Activated T-helper 2 cell treated with anti-CD3 and anti-CD28 coated beads, Interferon-gamma antibody, Interleukin-2, Interleukin-4, amounts not matched to agents 10 μg/mL and 5 μg/mL and 100 μg/mL, durations not matched to agents 14 hours and 24 hours and 36 hours (primary cell): ENCODE measurements at places on chromosomes 13 and 19.

GRCh38 chr13:113802761-113803160 is 43.7 kb downstream of the TMEM255B start:
- DNase-seq, result no peak

DNA sequence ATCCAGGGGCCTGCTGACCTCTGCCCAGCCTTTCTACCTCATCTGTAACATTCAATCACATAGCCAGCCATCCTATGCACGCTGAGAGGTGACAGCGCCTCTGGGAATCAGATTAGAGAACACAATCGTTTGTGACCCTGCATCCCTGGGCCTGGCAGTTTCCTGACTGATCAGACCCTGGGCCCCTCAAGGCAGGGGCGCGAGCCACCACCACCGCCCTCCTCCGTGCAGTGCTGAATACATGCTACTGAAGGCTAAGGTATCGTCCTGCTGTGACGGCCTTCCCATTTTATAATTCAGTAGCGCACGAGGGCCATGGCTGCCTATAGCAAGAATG is 1.3 kb downstream of the TMTC4 start:
- DNase-seq, result no peak

DNA sequence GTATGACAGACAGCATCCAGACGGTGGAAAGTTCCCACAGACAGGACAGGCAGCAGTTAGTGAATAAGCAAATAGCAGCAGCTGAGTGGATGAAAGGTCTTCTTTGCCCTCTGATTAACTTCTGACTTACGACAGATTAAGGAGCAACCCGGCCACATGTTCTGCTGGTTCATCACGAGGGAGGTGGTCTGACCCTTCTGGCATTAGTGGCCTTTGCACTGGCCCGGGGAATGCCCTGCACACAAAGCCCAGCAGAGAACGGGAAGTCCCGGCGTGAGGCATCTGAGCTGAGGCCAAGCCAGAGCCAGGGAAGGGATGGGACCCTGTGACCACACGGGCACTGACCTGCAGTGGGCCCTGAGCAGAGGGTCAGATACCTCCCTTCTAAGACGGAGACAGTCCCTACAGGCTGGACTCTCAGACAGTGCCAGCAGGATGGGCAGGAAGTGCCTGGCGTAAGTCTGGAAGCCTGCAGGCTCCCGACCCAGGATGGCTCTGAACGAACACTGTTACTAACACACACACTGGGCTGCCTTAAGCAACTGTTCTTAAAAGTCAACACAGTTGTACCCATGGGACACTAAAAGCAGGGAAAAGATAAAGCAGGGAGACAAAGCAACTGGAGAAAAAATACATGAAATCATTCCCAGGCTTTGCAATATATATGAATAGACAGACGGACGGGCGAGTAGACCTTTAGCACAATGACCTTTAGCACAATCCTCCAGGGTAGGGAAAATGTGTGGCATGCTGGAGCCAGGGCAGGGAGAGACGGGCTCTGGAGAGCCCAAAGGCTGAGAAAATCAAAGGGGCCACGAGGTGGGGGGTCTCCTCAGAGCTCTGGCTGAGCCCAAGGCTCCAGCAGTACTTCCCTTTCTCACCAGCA is 6.3 kb downstream of the C19orf12 start:
- no peak for DNase-seq

DNA sequence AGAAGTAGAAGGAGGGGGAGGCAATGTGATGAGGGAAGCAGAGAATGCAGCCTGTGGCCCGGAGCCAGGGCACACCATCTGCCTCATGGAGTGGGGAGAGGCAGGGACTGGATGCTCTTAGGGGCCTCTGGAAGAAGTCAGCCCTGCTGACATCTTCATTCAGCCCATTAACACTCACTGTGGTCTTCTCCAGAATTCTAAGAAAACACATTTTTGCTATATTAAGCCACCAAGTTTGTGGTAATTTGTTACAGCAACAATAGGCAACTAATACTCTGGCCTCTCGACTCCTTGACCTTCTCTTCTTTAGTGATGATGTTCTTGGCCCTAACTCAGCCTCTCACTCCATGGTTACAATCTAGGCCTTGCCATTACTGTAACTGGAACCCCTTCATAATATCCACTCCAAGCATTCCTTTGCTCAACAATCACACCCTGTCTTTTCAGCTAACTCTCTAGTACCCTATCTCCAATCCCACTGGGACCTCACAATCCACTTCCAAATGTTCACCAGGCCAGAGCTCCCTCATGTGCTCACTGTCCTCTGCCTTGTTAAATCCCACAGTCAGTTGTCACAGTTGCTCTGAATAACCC is 98.5 kb downstream of the MIPEP start:
- DNase-seq, result no peak

DNA sequence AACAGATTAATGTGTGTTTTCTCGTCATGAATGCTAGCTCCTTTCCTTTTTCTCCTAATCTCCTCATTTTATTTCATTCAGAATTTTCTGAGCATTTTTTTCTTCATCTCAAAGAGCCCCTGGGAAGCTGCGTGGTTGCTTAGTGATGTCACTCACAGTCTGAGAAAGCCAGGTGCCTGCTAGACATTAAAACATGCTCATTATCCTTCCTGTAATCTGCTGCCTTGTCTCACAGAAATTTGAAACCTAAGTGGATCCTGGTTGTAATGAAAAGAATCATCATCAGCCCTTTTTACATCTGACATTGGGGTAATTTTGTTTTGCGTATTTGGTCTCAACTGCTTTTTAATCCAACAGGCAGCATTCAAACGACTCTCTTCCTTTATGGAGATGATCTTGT is 108.2 kb upstream of the RNF113B start:
- DNase-seq, result no peak

GRCh38 chr13:76991432-76991795 is 467 bp upstream of the CLN5 start:
- DNase-seq, result peak; percentile 56

GRCh38 chr19:42378225-42379215 is 11.6 kb downstream of the CNFN start:
- no peak for DNase-seq

DNA sequence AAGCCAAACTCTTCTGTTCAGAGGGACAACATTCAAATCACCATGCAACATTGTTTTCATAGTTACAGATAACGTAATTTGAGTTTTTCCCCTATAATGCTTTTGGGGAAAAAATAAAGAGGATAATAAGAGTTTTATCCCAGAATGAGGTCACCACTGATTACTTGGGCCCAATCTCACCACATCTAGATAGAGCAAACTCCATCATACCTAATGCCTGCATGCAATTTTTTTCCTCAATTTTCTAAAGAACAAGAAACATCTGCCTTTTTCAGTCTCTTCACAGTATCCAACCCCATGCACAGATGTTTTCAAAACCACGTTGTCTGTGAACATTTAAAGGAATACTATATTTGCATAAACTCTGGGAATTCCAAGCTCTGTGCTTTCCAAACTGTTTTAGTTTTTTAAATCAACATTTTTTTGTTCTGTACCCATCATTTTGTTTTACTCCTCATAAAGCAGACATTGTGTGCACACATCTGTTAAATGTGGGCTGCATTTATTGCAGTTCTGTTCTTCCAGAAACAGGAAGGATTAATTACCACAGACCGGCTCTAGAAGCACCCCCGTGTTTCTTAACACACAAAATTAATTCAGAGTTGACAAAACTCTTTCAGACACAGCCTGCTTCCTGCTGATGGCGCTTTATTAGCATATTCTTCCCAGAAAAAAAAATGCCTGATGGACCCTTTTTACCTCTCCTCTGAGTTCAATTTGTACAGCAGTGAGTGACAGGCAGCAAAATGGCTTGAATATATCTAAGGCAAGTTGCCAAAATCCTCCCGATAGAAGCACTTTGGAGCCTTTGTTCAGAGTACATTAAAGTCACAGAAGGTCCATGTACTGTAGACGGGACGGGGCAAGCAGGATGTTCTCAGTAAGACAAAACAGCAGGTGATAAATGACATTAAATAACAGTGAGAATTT is 1171.9 kb downstream of the EFNB2 start:
- DNase-seq, result no peak

DNA sequence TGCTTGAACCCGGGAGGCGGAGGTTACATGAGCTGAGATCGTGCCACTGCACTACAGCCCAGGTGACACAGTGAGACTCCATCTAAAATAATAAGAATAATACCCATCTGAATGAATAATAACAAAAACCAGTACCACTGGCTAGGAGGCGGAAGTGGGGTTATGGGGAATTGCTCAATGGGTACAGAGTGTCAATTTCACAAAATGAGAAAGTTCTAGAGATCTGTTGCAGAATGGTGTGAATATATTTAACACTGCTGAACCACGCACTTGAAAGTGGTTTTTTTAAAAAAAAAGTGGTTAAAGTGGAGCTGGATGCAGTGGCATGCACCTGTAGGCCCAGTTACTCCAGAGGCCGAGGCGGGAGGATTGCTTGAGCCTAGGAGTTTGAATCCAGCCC is 18.5 kb downstream of the KLF2 start:
- no peak for DNase-seq

DNA sequence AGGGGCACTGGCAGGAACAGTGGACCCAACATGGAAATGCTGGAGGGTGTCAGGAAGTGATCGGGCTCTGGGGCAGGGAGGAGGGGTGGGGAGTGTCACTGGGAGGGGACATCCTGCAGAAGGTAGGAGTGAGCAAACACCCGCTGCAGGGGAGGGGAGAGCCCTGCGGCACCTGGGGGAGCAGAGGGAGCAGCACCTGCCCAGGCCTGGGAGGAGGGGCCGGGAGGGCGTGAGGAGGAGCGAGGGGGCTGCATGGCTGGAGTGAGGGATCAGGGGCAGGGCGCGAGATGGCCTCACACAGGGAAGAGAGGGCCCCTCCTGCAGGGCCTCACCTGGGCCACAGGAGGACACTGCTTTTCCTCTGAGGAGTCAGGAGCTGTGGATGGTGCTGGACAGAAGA is 4.1 kb downstream of the KLK2 start:
- DNase-seq, result no peak

DNA sequence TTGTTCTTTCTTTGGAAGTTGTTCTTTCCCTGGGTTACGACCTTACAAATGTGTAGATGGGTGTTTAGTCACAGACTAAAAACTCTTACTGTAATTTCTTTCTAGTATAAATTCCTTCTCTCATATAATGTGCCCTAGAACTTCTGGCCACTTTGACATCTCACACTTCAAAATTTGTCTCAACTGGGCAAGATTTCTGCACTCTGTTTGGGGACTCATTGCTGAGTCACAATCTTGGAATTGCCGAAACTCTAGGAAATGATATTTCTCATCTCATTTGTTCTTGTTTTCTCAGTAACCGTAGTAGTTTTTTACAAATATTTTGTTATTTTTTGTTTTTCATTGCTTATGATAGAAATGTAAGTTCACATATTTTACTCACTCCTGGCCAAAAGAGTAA is 2523.2 kb upstream of the PCDH20 start:
- DNase-seq, result no peak

- DNase-seq, result no peak
Observed at GRCh38 chr13:48078251-48078656, 16.6 kb downstream of the MED4 start.

DNA sequence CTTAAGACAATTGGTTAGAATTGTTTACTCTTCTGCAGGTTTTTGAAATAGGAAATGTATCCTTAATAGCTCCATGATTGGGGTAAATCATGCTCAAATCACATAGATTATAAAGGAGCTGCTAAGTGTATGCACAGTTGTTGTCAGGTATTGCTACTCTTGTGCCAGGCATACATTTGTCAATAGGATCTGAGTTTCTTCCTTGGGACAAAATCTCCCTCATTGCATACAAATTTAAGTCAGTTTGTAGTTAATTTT is 109.3 kb upstream of the MLNR start:
- DNase-seq, result no peak

- no peak for DNase-seq
Observed at GRCh38 chr13:51998723-51999509, 12.3 kb downstream of the ATP7B start.

DNA sequence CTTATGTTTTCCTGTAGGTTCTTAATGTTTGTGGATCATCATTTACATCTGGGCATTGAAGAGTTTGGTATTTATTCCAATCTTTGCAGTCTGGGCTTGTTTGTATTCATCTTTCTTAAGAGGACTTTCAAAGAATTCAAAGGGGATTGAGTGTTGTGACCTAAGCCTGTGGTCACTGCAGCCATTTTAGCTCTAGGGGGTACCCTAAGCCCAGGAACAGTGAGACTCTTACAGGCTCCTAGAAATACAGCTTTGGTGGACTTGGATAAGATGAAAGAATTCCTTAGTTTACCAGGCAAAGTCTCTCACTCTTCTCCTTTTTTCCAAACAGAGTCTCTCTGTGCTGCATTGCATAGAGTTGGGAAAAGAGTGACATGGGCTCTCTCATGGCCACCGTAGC is 2539.0 kb upstream of the PCDH20 start:
- no peak for DNase-seq

DNA sequence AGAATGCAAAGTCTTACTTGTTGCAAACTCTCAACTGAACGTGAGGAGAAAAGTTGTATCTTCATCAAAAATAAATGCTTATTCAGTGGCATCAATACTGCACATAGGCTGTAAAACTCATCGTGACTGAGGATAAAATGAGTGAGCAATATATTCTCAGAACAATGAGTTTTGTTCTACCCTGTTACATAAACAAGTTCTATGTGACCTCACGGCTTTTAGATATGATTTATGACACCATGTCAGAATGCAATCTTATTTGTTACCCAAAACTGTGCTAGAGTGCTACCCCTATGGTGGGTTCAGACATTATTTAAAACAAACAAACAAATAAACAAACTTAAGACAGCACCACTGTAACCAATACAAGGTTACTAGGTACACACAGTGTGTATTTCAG is 55.4 kb downstream of the FOXO1 start:
- DNase-seq, result no peak

GRCh38 chr19:9078651-9079050 is 8.2 kb upstream of the OR1M1 start:
- no peak for DNase-seq

DNA sequence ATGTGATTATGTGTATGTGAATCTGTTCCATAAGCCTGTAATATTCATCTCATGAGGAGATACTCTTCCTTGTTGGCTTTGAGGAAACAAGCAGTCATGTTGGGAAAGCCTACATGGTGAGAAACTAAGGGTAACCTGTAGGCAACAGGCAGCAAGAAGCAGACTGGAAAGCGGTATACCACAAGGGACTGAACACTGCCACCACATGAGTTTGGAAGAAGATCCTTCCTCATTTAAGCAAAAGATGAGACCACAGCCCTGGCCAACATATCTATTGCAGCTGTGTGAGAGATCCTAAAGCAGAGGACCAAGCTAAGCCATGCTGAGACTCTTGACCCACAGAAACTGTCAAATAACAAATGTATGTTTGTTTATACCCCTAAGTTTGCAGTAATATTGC is 134.8 kb downstream of the B3GLCT start:
- DNase-seq, result no peak

DNA sequence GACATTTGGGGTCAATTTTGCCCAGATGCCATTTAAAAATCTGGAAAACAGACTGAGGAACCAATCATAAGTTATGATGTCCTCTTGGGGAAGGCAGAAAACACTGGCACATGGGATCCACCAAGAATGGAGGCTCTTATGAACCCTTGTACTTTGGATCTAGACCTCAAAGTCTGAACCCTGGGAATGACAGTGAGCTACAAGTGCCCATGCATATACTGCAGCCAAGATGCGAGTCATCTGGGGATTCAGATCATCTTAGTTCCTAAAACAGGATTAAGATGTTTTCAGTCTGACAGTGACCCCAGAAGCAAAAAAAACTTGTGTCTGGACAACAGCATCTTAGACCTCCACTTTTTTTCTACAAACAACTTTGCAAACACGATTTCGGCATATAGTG is 100.2 kb upstream of the SIAH3 start:
- no peak for DNase-seq

- no peak for DNase-seq
Observed at GRCh38 chr13:67090856-67091255, 139.3 kb downstream of the PCDH9 start.

- DNase-seq, result peak; percentile 98
Observed at GRCh38 chr19:51367565-51368365, 1.0 kb downstream of the CLDND2 start.
